ENCODE measurements at places on chromosomes 1 and 21.

- DNase-seq = no peak
Observed at GRCh38 chr21:39885119-39885848, 18.0 kb downstream of the PCP4 start.

GRCh38 chr1:184152434-184152898, 100.9 kb downstream of the TSEN15 start:
- no peak for DNase-seq

DNA sequence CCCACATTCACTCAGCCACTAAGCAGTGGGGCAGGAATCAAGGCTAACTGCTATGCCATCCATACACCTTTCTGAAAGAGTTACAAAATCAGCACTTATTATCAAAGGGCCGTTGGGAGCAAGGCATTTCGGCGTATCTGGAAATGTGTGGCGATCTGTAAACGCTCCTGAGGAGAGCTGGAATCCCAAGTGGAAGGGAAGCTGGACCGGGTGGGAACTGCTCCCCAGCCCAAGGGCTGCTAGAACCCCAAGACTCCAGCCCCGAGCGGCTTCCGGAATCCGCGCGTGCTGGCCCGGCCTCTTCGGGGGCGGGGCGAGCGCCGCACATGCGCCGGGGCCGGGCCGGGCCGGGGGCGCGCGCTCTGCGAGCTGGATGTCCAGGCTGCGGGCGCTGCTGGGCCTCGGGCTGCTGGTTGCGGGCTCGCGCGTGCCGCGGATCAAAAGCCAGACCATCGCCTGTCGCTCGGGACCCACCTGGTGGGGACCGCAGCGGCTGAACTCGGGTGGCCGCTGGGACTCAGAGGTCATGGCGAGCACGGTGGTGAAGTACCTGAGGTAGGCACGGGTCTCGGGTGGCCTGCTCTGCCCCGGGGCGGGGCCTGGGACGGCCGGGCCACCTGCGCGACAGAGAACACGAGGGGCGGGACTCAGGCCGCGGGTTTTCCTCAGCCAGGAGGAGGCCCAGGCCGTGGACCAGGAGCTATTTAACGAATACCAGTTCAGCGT, at the start of gene NAXE:
TSS of gene NAXE (plus strand) at position 345 of the 726 bp plus-strand sequence. CDS start at position 374, 29 bp downstream.
- DNase-seq = peak; percentile 76

DNA sequence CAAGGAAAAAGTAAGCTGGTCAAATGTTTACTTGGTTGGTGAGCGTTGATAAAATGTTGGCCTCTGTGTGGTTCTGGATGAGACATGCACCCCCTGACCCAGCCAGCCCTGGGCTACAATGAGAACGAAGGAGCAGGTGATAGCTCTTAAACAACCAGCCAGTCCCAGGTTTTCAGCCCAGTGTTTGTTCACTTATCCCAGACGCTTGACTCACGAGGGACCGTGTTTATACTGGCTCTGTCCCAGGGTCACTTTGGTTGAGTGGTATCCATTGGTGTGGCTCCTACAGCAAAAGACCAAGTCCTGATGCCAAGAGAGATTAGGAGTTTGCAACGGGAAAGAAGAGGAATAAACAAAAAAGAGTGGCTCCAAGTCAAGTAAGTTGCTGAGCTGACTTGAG, 86.9 kb downstream of the KCNJ15 start:
- DNase-seq = no peak

- no peak for DNase-seq
Observed at GRCh38 chr1:220681220-220681880, 8.8 kb upstream of the C1orf115 start.

Measured in DND-41 (cell line).